Stimulated activated CD4-positive, alpha-beta T cell treated with anti-CD3 and anti-CD28 coated beads, Interleukin-1b, Interleukin-23, amount 100 ng/mL, for 1 hour (primary cell): ENCODE measurements at places on chromosomes 7 and 10.

GRCh38 chr7:149007611-149008010 is 20.7 kb downstream of the PDIA4 start:
- DNase-seq: no peak

DNA sequence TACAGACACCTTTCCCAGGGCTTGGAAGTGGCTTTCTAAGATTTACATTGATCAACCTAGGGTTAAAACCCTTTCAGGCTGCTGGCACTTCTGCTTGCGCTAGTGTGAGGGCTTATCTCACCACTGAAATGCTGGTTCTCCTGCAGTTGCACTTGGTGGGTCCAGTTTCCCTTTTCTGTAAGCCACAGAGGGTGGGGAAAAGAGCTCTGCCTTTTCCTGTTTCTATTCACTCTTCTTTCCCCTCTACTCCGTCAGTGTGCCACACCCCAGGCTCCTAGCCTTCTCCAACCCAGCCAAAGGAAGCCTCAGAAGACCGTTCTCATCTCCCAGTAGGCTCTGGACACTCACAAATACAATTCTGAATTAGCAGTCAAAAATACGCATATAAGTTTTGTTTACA is 19.0 kb upstream of the CAPZA2 start:
- no peak for DNase-seq

DNA sequence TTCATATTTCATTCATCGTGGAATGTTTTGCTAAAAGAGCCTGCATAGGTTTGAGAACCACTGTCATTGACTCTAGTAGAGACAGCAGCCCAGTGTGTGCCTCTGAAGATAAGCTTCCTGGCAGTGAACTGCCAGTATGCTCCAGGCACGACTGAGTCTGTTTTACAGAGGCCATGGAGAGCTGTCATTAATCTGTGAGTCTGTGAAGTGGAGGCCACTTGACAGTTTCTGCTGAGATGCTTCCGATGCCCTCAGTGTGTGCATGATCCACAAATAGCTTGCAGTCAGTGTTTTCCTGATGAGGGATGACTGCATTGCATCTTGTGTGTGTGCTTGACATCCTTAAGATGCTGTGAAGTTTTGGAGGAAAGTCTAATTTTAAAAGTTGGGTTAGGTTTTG is 162.2 kb downstream of the PFKFB3 start:
- no peak for DNase-seq

GRCh38 chr10:12484941-12485805 is 135.8 kb downstream of the CAMK1D start:
- no peak for DNase-seq

GRCh38 chr7:139762886-139763285 is 14.9 kb downstream of the HIPK2 start:
- no peak for DNase-seq

DNA sequence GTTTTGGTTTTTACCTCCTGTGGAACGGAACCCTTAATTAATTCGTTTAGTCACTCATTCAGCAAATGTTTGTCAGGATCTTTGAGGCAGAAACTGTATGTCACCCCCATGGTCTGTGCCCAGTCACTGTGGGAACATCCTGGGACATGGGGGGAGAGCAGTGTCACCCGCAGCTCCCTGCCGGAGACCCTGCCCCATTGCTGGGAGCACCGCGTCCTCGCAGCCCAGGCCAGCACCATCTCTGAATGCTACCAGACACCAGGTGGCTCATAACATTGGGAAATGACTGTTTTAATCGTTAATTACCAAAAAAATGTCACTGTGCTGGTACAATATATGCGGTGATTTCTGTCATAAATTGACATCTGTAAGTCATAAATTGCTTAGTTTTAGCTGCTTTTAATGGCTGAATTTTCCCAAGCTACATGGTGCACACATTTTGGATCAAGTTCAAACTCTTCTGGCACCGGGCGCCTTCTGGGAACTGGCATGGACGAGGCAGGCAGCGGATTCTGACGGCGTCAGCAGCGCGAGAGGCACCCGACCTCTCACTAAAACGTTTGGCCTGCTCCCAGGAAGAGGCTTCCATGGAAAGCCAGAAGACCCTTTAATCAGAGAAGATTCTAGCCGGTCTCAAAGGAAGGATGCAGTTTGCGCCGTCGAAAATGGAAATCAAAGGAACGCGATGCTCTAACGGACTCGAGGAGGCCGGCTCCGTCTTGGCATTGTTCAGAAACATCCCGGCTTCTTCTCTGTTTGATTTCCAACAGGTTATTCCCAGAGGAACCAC is 184.2 kb downstream of the ADARB2 start:
- DNase-seq: no peak

DNA sequence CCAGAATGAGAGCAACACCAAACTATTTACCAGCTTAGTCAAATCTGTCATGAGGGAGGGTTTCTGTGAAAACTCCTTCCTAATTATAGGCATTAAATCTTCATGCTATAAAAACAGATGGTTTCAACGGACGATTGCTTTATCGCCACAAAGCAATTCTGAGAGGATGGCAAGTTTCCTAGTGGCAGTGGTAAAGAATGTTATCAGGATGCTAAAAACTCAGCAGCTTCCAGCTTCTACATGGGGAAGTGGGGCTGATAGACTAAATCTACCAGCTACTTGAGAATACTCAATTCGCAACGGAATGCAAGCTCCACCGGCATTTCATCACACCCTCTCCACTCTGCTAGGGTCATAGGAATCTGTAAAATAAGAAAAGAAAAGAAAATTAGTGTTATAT is 41.8 kb downstream of the JCAD start:
- DNase-seq: no peak

DNA sequence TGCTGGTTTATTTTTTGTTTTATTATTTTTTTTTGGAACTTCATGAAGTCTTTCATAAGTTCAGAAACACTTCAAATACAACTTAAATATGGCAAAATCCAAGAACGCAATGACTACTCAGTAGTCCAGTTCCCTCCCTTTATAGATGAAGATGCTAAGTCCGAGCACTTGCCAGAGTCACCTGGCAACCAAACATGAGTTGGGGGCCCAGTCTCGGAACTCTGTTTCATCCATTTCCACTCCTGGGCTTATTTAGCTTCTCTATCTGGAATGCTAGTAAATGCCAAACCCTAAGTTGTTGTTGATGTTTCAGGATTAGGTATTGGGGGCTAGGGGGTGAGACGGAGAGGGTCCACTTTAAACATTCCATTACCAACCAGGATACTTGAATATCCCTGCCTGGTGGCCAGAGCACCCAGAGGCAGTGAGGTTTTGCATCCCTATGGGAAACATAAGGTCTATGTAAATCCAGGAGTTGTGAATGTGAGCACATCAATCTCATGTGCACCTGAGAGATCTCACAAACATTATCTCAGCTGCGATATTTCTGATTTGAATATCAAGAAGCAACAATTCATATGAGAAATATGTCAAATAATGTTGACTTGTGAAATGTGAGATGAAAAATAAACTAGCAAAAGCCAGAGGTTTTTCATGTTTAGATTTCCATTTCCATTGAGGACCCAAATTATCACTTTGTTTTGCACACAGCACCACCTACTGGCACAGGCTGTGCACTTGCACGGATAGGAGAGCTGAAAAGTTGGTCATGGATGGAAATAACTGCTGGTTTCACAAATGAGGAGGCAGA is 129.3 kb downstream of the PKD1L1 start:
- DNase-seq: no peak

DNA sequence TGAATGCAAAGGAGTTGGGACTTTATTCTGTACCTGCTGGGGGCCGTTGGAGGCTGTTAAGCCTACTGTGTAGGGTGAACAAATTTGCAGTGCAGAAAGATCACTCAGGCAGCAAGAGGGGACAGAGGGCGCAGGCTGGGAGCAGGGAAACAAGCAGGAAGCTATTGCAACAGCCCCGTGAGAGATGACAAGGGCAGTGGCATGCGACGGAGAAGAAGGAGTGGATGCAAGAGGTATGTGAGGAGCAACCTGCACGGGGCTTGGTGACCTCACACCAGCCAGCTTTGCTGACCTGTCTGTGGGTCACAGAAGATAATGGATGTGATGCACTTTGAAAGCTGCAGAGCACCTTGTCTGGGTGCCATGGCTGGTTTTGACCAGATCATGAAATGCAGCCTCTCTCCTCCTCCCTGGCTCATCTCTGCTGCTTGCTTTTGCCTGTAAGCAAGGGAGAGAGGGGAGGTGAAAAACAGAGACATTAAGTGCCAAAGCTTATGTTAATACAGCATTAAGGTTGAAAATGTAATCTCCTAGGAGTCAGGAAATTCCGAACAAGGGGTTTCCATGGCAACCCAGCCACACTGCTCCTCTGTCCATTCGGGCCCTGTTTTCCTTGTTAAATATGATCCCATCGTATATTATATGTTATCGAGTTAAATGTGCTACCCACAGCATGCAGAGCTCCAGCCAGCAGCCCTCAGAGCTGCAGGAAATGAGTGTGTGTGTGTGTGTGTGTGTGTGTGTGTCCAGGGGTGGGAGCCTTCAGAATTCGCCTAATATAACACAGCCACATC is 314.3 kb upstream of the ZMIZ1 start:
- no peak for DNase-seq

DNA sequence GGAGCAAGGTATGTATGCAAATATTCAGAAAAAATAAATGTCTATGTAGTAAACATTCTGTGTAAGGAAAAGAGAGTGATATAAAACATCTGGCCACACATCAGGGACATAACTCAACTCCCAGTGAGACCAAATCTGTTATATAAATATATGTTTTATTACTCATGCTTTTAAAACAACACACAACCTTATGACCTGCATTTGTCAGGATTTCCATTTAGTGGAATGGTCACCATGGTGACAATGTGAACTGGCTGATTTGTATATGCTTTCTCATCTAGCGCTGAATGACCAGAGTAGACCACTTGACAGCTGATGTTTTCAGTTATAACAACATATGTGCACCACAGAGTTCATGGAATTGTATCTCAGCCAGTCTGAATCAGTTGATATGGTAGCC is 551.7 kb downstream of the HTR7 start:
- no peak for DNase-seq

DNA sequence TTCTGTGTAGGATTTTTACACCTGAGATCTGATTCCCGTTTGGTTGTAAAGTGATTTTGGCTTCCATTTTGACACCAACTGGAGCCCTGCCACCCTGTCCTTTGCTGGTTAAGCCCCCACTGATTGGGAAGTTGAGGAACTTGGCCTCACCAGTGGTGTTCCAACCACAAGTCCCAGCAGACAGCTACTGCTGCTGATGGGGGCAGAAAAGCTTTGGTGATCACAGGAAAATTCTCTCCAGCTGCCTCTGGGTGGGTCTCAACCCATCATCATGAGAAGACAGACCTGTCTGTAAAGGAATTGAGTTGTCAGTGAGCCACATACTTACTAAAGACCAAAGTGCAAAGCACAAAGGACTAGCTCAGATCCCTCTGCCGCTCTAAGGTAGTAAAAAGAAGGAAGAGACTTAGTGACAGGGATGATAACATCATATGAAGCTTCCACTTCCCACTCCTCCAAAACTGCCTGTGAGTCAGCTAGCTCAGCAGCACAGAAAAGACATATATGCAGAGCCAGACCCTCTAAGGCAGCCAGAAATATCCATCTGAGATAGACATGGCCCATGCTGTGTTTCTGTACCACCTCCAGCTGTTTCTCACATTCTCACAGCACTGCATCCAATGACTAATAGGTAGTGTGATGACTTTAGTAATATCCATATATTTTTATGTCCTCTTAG is 22.4 kb upstream of the LRRC17 start:
- DNase-seq: no peak
